ENCODE measurements at places on chromosomes 5 and 9. TPM values are rescaled to one million over a fixed set of nuclear protein-coding genes. Genes with fewer than 3 reads are reported as not detected.

- H3K27me3 ChIP-seq = no peaks in the 10 kb centered on the region
- peaks cover 51% of the 10 kb centered on the region for H3K4me1 ChIP-seq
- H3K27ac ChIP-seq = no peak overlapping the region
Observed at GRCh38 chr5:140408750-140409241, 7.2 kb downstream of the ANKHD1 start.

DNA sequence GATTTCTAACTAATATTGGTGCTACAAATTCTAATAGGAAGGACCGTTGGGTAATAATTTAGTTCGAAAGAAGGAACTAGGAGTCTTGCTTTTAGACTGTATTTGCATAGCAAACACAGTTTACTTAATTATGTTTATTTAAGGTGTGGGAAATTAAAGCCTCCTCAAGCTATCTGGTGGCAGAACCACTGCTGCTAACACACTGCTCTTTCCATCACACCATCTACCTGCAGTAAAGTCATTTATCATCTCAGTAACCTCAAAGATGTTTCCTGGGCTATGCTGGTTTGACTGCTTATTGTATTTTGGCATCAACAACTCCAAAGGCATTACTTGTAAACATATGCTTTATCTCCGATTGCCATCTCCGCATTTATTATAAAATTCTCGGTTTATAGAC, 114.3 kb downstream of the DEPDC1B start:
- no peak for DNase-seq
- H3K36me3 ChIP-seq = no peaks in the 10 kb centered on the region
- H3K27me3 ChIP-seq = no peaks in the 10 kb centered on the region

The CA9 gene
- total RNA-seq = 1.6 TPM

DNA sequence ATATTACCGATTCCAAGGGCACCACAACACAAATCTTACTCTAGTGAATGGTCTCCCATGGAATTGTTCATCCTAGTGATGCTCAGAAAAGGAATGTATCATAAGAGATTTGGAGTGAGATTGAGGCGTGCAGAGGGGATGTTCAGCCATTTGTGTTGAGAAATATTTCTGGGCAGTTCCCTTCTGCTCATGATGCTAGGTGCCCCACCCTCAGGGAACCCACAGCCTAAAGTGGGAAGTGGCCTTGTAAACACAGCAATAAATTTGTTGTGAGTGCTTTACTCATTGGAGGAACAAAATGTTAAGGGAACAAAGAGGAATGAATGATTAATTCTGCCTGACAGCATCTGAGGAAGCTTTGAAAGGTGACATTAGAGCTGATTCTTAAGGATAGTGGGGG, 129.9 kb downstream of the TLE4 start:
- H3K27ac ChIP-seq = no peak overlapping the region
- peaks cover 2% of the 10 kb centered on the region for H3K36me3 ChIP-seq
- no peak overlapping the region for H3K4me3 ChIP-seq
- H3K4me1 ChIP-seq = peaks cover 15% of the 10 kb centered on the region
- DNase-seq = no peak
- no peaks in the 10 kb centered on the region for H3K27me3 ChIP-seq
